ENCODE measurements at places on chromosomes 5 and 9.

DNA sequence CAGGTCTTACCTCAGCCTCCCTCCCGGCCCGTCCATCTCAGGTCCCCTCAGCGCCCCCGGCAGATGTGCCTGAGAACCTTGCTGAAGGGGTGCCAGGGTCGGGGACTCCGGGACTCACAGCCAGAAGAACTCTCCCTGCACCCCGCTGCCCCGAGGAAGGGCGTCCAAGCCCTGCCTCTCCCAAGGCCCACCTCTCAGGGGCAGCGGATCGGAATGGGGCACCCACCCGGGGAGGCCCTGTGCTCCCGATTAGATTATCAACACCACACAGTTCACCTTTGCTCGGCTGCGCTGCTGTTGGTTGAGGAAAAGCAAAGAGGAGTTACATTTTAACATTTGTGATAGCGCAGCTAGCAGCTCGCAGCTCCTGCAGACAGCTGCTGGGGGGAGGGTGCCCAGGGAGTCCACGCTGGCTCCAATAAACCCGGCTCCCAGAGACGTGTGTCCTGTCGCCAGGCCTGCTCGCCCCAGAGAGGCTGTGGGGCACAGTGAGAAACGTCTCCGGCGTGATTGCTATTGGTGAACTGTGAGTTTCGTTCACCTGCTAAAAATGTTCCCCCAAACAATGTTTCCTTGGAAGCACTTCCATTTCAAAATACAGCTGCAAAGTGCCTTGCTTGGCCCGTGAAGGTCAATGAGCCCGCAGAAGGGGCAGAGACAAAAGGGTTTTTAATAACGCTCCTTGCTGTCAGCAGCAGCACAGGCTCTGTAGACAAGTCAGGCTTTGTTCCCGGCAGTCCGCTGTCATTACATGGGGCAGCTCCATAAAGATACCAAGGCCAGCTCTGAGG, 18.6 kb upstream of the SLC6A19 start:
- ATAC-seq, result no peak

- no peak for ATAC-seq
Observed at GRCh38 chr5:171963416-171963815, 43.0 kb downstream of the FBXW11 start.

- no peak for ATAC-seq
Observed at GRCh38 chr5:89301321-89302025, 418.5 kb upstream of the MEF2C start.

- ATAC-seq, result no peak
Observed at GRCh38 chr9:27943501-27943900, 370.2 kb upstream of the C9orf72 start.

DNA sequence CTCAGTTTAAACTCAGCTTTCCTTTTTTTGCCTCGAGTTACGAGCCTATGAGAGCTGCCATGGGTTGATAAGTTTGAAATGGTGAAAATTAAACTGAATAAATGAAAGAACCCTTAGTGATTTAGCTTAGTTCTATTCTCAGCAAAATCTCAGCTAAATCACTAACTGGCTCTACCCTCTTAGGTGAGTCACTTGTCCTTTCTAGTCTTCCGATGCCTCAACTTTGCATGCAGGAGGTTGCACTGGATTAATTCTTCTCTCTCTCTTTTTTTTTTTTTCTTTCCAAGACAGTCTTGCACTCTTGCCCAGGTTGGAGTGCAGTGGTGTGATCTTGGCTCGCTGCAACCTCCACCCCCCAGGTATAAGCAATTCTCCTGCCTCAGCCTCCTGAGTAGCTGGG, 83.9 kb downstream of the PAPPA start:
- ATAC-seq, result no peak
